GM13977 (cell line): ENCODE measurements at places on chromosomes 7 and 10.

- no peak for DNase-seq
These were observed 41.4 kb downstream of the JCAD start for GRCh38 chr10:30017966-30018365.

DNA sequence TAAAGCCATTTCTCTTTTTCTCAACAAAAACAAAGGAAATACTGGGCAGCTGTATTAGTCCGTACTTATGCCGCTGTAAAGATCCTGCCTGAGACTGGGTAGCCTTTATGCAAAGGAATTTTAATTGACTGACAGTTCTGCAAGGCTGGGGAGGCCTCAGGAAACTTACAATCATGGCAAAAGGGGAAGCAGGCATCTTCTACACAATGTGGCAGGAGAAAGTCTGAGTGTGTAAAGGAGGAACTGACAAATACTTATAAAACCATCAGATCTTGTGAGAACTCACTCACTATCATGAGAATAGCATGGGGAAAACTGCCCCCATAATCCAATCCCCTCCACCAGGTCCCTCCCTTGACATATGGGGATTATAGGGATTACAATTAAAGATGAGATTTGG, 264.3 kb downstream of the SEMA3A start:
- DNase-seq = no peak

- no peak for DNase-seq
These were observed 234.4 kb downstream of the TEX36 start for GRCh38 chr10:125448596-125448995.

GRCh38 chr7:66145400-66146104, 30.9 kb downstream of the CRCP start:
- no peak for DNase-seq

DNA sequence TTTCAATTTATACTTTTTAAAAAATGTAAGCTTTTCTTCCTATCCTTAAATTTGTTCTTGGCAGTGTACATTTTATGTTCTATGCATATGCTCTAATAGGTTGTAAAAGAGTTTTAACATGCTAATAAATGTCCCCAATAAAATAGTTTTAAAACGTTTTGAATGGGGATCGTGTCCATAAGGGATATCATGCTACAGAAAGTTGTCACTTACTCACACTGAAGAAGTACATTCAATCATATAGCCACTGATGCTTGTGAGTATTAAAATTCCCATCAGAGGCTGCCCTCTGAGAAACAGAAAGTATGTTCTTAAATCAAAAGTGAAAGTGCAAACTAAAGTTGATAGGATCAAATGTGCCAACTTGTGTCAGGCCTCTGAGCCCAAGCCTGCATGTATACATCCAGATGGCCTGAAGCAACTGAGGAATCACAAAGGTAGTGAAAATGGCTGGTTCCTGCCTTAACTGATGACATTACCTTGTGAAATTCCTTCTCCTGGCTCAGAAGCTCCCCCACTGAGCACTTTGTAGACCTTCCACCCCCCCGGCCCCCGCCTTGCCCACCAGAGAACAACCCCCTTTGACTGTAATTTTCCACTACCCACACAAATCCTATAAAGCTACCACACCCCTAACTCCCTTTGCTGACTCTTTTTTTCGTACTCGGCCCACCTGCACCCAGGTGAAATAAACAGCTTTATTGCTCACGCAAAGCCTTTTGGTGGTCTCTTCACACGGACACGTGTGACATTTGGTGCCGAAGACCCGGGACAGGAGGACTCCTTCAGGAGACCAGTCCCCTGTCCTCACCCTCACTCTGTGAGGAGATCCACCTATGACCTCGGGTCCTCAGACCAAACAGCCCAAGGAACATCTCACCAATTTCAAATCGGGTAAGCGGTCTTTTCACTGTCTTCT, 877 bp upstream of the NOD1 start:
- DNase-seq = no peak

GRCh38 chr10:103861505-103861904, 6.1 kb upstream of the SH3PXD2A start:
- DNase-seq = no peak

DNA sequence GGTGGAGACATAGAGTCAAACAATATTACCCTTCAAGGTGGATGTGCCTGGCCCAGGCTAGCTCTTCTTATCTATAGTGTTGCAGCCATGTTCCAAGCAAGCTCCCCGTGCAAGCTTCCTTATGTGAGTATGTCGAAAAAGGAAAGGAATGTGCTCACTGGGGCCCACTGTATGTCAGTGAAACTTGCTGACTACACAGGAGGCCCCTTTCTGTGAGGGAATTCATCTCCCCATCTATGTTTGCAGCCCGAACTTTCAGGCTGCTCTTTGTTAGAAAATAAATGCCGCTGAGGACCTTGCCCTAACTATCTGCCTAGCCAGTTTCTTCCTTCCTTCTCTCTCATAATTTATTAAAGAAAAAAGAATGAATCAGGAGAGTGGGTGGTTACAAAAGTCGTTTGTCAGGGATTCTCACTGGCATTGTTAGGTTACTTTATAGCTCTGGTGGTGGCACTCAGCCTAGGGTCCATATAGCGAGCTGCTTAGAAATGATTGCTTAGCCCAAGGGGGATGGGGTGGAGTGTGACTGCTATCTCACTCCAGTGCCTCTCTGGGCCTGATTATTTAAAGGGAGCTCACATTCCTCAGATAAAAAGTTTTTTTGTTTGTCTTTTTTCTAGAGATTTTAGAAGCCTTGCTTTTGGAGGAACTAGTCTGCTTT, 302.1 kb downstream of the ABCA13 start:
- DNase-seq = no peak

- no peak for DNase-seq
These were observed 148.1 kb upstream of the ZNF32 start for GRCh38 chr10:43796781-43797180.

- DNase-seq = no peak
These were observed 11.4 kb downstream of the FAM241B start for GRCh38 chr10:69641261-69641980.

GRCh38 chr7:82393076-82393839, 50.3 kb downstream of the CACNA2D1 start:
- DNase-seq = no peak

- DNase-seq = no peak
These were observed 48.1 kb downstream of the INSYN2A start for GRCh38 chr10:127148066-127148932.

GRCh38 chr7:34728156-34728555, 70.1 kb downstream of the NPSR1 start:
- no peak for DNase-seq

DNA sequence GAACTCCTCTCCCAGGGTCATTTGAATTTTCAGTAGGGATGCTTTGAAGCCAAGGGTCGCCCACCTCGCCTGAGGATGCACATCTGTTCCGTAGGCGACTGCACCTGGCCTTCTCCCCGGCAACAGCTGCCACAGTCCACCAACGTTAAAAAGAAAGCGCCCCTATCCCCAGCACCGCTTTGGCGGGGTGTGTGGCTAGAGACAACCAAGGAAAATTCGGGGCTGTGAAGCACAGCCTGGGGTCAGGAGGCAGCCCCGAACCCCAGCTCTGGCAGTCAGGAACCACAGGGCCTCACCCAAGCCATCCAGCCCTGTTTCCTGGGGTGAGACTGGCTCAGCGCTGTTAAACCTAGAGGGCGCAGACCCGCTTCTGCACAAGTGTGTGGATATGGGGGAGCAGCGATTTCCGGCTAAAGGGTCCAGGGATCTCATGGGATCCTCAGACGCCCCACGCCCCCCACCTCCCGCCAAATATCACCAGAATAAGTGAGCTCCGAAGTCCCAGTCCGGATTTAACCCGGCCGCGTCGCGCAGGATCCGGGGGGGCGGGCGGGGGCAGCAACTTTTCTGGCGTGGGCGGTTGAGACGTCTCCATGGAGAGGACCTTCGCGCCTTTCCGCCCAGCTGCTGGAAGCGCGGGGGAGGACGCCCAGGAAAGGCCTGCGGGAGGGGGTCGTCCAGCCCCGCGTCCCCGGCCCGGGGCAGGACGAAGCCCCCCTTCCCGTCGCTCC, 822 bp downstream of the ZC3HAV1L start:
- peak; percentile 73 for DNase-seq

DNA sequence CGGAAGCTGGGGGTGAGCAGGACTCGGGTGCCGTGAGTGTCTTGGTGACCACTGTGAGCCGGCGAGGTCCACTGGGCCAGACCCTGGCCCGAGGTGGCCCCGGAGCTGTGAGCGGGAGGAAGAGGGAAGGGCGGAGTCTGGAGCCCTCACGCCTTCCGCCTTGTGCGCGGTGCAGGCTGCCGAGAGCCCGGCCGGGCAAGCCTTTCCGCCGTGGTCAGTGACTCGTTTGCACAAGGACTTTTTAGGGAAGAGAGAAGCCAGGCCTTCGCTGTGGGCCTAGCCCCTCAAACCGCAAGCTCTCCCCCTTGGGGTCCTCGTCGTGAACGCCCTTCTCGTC, 40.9 kb upstream of the ZNF32 start:
- DNase-seq = peak; percentile 73

- DNase-seq = no peak
These were observed 54.9 kb downstream of the IKZF1 start for GRCh38 chr7:50359258-50359994.

GRCh38 chr7:158582089-158582456, 5.5 kb downstream of the PTPRN2 start:
- DNase-seq = no peak

GRCh38 chr10:12541446-12542067, 192.2 kb downstream of the CAMK1D start:
- no peak for DNase-seq

- no peak for DNase-seq
These were observed 14.8 kb downstream of the COBL start for GRCh38 chr7:51301806-51302205.

DNA sequence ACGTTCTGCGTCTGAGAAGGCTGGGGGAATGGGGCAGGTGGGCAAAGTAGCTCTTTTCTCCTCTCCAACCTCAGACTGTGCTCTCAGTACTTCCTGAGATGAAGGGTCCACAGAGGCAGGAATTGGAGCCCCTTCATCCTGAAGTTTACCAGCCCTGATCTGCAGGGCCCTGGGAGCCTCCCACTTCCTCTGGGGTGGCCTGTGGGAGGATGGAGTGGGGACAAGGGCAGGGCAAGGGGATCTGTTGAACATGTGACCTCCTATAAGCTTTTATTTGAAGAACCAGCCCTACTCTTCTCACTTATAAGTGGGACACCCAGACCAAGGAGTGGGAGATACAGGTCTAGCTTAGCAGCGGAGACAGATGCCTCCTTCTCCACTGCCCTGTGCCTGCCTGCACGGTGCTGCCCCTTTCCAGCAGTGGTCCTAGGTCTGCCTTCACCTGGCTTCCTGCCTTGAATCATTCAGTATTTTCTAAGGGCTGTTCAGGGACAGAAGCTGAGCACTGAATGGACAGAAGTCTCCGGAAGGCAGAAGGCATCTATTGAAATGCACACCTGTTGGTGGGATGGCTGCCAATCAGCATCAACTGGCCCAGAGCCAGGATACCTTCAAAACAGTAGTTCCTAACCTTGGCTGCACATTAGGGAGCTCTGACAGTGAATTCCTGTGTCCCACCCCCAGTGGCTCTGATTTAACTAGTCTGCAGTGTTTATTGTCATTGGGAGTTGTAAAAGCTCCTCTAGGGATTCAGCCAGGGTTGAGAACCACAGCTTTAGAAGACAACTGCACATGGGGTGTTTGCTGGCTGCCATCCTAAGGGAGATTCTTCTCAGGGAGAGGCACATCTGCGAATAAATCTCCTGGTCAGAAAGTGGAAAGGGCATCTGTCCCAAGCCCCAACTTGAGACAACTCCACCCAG, 2.7 kb upstream of the ARHGAP22 start:
- no peak for DNase-seq

DNA sequence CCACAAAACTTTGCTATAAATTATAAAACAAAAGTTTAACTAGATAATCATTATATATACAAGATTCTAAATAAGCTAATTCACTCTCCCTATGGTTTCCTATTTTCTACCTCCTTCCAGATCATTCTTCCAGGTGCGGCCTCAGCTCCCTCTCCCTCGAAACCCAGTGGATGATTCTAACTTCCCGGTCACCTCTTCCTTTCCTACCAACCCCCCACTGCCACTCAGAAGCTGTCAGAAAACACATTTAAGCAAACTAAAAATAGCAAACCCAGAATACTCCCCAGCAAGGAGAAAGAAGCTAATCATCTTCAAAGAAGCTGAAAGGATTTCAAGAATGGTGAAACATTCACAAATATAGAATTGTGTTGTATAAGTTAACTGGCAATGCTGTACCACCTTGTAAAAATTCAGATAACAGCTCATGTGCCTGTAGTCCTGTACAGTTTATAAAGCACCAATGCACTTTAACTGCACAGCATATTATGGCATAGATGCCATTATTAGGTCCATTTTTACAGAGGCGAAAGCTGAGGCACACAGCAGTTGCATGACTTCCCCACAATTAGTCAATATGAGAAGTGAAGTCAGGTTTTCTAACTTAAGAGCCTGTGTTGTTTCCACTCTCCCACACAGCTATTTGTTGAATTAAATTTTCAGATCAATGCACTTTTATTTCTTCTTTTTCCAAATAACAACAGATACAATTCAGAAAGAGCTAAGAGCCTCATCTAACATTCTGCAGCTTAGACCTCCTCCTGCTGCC, 13.7 kb upstream of the DNTT start:
- no peak for DNase-seq

- DNase-seq = no peak
These were observed 380.8 kb upstream of the C7orf33 start for GRCh38 chr7:148209643-148210190.

DNA sequence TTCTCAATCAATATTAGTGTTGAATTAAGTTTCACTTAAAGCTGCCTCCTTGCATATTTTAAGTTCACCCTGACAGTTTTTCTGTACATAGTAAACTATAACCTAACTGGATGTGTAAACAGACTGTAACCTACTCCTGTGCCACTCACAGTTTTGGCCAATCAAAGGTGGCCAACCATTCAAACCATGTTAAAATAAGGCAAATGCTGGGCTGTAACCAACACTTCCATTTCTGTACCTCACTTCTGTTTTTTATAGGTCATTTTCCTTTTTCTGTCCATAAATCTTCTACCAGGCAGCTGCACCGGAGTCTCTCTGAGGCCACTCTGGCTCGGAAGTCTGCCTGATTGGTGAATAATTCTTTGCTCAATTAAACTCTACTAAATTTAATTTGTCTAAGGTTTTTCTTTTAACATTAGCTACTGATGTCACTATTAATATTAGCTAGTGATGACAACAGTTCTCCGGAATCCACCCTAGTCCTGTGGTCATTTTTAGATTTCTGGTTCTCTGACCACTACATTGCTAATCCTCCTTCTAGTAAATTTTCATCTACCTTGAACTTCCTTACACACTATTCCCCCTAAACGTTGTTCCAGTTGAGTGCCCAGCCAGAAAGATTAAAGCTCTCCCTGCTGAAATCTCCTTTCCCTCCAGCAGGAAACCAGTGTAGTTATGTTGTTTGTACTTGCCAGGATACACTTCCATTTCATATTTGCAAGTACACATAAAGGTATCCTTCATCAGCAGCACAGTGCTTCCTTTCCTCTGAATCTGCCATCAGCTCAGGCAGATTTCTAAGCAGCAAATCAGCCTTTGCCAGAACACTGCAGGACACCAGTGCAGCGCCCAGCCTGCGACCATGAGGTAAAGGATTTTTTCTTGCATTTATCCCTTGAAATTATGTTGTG, 18.6 kb upstream of the IFIT2 start:
- no peak for DNase-seq
